ENCODE measurements at places on chromosomes 2 and 18.

GRCh38 chr2:43324259-43325106, 98.1 kb upstream of the ZFP36L2 start:
- peak; percentile 30 for DNase-seq

GRCh38 chr2:69964353-69964841, 3.0 kb upstream of the ASPRV1 start:
- DNase-seq: no peak

DNA sequence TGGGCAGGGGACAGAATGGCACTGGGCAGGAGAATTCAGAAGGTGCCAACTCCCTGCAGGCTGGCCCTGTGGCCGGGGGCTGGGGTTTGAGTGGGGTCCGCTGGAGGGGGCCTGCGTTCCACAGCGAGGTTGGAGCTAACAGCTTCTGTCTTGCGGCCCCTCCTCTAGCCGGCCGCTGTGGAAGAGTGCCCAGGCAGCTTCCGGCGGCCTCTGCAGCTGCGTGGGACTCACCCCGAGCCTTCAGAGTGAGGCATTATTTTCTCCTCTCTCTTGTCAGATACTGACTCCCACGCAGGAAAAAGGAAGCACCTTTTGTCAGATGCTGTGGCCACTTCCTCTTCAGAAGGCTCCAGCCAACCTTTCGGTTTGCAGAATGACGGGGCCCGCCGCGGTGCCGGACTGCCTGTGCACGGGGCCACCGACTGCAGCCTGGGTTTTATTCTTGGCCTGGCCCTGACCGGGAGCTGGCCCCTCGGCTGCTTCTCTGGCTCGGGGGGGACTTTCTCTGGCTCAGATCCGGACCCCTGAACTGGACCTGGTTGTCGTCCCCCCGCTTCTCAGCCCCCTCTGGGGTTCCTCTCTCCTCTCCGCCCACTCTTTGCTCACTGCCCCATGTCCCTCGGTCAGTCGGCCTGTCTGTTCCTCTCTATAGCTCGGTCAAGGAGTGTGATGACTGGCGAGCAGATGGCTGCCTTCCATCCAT, 40.1 kb downstream of the ARHGAP25 start:
- DNase-seq: no peak

DNA sequence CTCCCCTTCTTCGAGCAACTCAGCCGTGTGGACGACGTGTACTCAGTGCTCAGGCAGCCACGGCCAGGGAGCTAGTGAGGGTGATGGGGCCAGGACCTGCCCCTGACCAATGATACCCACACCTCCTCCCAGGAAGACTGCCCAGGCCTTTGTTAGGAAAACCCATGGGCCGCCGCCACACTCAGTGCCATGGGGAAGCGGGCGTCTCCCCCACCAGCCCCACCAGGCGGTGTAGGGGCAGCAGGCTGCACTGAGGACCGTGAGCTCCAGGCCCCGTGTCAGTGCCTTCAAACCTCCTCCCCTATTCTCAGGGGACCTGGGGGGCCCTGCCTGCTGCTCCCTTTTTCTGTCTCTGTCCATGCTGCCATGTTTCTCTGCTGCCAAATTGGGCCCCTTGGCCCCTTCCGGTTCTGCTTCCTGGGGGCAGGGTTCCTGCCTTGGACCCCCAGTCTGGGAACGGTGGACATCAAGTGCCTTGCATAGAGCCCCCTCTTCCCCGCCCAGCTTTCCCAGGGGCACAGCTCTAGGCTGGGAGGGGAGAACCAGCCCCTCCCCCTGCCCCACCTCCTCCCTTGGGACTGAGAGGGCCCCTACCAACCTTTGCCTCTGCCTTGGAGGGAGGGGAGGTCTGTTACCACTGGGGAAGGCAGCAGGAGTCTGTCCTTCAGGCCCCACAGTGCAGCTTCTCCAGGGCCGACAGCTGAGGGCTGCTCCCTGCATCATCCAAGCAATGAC, 4.8 kb downstream of the CTDSP1 start:
- no peak for DNase-seq

DNA sequence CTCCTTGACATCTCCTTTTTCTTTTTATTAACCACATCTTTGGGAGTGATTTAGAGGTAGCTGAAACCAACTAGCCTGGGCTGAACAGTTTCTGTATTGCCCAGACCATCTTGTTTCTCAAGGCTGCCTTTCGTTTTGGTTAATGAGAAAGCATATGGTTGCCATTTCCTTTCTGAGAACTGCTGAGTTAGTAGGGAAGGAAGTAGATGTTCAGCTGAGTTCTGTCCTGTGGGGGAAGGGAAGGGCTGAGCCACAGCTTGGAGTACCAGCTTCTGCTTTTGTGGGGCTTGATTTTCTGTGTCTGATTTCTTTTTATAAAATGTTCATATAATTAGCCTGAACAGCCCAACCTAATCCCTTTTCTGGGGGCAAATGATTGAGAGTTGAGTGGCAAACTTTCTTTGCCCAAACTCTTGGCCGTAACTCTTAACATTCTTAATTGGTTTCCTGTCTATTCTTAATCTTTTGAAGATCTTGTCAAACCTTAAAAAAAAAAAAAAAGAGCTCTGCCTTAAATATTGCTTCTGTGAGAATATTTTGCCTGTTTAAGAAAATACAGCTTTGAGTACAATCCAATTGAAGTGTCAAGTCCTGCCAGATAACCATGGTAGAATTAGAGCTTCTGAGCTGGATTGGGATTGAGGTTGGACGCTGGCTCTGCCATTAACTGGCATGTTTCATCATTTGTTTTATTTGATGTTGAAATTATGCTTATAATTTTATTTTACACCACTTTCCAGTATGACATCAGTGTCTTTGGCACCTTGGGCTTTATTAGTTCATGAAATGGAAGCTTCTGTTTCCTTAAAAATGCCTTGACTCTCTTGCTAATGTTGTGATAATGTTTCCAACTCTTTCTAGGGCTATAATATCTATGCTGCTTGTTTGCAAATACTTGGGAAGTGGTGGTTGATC, 1.9 kb upstream of the NABP1 start:
- DNase-seq: no peak

DNA sequence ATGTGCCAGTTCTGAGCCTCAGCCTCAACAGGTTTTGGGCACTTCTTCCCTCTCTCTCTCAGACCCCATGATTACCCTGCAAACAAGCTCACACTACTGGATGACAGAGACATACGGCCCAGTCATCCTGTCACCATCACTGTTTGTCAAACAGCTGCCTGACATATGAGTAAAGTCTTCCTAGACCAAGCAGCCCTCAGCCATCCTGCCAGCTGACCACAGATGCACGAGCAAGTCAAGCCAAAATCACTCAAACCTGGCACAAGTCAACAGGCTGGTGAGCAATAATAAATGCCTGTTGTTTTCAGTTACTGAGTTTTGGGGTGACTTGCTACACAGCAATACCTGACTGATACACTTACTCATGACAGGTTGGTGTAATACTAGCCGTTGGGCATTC, 75.5 kb upstream of the KLF7 start:
- no peak for DNase-seq

DNA sequence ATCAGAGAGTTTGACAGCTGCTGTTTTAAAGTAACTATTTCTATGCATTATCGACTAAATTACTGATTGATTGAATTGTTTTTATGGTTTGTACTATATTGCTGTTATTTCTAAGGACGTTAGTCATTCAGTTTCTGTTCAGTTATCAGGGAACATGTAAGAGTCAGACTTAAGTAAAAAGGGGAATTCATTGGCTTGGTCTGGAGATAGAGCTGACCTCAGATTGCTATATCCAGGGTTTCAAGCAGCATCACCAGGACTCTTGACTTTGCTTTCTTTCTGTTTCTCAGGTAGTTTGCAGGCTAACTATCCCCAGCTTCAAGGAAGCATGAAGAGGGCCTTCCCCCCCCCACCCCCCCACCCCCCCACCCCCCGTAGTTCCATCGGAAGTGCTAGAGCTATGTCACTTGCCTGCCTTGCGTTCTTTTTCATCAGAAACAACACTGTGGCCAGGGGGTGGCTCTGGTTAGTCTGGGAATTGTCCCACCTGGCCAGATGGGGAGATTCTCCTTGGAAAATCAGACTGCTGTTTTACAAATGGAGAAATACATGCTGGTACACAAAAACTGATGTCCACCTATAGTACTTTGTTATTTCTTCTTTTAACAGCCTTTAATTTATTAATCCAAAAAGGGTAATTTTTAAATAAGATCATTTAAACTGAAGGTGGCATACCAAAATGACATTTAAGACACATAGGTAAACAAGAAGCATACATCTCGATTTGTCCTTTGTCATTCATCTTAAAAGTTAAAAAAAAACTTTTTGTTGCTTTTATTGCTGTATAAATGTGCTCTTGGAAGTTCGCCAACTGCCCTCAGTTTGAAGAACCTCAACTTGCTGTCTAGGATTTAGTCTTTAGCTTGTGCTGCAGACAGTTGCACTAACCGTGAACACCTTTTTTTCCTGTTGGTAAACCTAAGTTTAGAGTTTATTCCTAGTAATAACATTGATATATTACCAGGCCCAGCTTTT, 9.4 kb downstream of the SMAD4 start:
- DNase-seq: no peak

DNA sequence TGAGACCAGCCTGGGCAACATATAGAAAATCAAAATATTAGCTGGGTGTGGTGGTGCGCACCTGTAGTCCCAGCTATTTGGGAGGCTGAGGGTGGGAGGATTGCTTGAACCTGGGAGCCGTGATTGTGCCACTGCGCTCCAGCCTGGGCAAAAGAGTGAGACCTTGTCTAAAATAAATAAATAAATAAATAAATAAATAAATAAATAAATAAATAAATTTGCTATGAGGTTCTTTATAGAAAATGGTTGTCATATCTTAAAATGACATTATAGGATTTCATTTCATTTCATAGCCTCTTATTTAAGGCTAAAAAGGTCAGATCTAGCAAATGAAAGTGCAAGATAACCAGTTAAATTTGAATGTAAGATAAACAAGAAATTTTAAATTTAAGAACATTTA, 193.0 kb downstream of the NAPG start:
- DNase-seq: no peak

DNA sequence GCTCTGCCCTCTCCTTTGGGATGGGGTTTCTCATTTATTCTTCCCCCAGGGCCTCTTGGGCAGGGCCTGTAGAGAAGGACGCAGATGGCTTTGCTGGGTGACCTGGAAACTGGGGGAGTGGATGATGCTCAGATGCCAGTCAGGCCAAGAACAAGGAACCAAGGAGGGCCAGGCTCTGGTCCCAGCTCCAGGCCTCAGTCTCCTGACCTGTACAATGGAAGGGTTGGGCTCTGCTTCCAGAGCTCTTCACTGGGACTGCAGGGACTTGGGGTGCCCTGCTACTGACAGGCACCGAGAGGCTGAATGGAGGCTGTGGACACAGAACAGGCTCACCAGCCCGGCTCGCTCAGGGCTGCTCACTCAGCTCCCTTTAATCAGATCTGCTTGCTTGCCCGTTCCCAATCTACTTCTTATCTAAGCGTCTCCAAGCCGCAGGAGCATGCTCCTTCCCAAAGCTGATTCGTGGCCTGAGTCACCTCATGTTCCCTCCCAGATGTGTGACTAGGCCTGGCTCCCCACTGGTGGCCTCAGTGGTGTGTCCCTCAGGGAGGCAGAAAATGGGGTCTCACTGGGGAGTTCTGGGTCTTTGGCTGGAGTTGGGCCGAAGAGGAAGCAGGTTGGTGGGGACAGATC, 82.6 kb upstream of the ODC1 start:
- DNase-seq: no peak

- DNase-seq: no peak
Observed at GRCh38 chr18:2325308-2325849, 245.9 kb downstream of the METTL4 start.

DNA sequence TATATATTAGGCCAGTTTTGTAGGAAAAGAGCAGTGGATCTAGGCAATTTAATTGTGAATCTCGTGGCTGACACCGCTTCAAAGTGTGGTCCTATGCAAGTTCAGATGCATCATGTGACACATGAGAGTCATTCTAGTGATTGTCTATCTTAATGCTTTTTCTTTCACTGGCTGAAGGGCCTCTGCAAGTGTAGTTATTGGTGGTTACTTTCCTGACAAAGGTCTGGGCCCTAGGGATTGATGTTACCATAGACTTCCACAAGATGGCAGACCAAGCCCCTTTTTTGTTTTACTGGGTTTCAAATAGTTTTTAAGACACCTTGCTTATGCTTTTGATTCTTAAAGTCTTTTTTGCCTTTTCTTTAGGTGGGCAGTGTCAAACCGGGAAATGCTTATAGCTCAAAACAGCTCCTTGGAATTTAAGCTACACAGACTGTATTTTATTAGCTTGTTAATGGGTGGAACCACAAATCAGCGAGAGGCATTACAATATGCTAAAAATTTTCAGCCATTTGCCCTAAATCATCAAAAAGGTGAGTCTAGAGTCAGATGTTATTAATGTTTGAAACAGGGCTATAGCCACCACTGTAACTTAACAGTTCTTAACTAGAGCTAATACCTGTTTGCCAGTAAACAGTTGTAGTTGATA, 25.9 kb downstream of the CD8A start:
- DNase-seq: peak; percentile 61

DNA sequence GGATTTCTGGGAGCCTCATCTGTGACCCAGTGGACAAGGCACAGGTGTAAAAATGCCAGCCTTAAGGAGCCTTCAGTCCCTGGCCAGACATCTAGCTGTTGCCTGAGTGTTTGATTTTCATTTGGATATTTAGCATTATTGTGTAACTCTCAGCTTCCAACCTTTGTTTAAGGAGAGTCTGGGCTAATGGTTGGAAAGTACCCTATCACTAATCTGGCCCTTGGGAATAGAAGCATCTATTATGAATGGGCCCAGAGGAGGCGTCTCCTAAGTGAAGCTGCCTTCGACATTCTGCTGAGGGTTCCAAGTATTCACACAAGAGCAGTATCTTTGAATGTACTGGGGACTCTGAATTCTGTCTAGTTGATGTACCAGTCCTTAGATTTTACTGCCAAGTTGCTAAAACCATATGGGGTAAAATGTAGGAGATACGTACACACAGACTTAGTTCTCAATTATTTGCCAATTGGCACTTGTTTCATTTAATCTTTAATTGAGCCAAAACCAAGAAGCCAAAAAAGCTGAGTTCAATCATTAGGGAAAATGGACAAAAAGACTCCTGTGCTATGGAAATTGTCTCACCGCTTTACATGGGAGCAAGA, 7.2 kb upstream of the ANKRD29 start:
- no peak for DNase-seq

DNA sequence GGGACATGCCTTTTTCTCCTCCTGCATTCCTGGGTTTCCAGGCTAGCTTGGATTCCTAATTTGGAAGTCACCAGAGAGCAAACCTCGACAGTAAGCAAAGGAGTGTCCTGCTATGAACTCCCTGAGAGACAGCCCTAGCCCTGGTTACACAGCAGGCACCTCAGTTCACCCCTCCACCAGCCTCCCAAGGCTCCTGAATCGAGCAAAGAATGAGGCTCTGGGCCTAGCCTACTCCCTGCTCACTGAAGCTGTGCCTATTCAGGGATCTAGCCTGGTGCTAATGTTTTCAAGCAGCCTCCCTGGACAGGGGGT, 66.7 kb upstream of the RMDN2 start:
- DNase-seq: peak; percentile 85

- no peak for DNase-seq
Observed at GRCh38 chr2:227383686-227384085, 4.1 kb downstream of the SCYGR1 start.

Measured in AG08395 (cell line).